Inflammatory macrophage (primary cell): ENCODE measurements at places on chromosomes 6 and 20.

- DNase-seq: peak; percentile 4
Observed at GRCh38 chr20:62887152-62887859, 25.7 kb upstream of the TCFL5 start.

DNA sequence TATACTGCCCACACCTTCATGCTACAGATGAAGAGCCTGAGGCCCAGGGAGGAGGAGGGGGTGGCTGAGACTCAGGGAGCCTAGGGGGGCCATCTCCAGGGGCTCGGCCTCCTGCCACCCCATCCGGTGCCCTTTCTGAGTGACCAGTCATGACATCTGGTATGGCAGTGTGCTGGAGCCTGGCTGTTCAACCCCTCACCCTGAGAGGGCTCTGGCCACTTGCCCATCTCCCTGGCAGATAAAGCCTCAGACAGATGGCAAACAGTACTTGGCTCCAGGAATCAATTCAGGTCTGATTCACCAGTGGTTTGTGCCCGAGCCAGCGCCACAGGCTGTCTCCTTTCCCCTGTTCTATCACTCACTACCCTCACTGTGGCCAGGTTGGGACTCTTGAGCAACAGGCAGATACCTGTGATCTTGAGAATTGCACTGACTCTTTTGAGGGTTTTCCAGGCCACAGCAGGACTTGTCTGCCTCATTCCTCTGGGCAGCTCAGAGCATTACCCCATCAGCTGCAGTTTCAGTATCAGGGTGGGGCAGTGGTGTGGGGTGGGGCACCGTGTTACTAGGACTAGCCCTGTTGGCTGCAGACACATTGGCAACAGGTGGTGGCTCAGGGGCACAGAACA is 22.8 kb downstream of the SRSF3 start:
- no peak for DNase-seq

- no peak for DNase-seq
Observed at GRCh38 chr6:71138376-71138775, 150.2 kb upstream of the OGFRL1 start.

GRCh38 chr6:37980222-37980595 is 160.7 kb downstream of the ZFAND3 start:
- DNase-seq: no peak

DNA sequence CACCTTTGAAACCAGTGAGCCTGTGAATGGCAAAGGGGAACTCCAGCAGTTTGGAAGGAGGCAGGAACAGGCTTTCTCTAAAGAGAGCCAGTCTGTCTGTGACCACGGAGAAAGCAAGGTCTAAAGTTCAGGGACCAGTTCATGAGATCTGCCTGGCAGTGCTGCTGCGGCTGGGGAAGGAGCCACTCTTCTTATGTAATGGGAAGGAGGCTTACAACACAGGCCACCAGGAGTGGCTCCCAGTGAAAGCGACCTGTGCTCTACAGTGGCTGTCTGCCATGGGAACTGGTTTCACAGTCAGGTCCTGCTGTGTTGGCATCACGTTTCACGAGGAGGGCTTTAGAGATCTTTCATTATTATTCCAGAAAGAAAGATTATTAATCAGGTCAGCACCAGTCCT is 291.9 kb upstream of the PRDM1 start:
- DNase-seq: peak; percentile 89
